ENCODE measurements at places on chromosomes 1 and 21. TPM values are rescaled to one million over a fixed set of nuclear protein-coding genes. Genes with fewer than 3 reads are reported as not detected.

The MTARC1 gene
- 0.72 TPM for polyA plus RNA-seq

DNA sequence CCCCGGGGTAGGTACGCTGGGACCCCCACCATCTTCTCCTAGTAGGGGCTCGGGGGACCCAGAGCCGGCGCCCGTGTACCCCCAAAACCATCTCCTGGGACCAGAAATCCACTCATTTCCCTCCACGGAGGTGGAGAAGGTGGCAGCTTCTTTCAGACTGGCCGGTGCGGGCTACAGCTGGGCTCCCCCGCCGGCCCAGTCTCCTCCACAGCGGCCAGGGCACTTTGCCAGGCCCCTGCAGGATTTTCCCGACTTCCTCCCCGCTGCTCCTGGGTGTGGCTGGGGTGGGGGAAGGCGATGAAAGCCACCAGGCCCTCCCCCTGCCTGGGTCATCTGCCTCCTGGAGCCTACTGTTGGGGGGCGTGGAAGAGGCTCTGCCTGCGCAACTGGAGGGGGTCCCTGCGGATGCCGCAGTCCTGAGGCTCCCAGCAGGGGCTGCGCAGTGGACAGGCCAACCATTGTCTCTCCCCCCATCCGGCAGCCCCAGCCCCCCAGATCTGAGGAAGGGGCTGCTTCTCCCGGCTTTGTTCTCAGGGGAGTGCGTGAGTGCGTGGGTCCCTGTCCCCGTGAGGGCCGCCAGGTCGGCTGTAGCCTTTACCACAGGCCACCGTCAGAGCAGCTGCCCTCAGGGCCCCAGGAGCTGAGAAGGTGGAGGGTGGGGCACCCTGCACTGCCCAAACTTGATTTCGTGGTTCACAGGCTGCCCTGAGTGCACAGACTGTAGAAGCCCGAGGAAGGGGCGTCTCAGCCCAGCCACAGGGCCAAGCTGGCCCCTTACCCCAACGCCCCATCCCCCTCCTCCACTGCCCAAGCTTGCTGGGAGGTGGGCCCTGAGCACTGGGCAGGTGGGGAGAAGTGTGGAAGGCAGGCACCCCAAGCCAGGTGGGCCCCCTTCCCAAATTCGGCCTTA is 1.3 kb downstream of the AGRN start:
- peak; percentile 72 for DNase-seq

DNA sequence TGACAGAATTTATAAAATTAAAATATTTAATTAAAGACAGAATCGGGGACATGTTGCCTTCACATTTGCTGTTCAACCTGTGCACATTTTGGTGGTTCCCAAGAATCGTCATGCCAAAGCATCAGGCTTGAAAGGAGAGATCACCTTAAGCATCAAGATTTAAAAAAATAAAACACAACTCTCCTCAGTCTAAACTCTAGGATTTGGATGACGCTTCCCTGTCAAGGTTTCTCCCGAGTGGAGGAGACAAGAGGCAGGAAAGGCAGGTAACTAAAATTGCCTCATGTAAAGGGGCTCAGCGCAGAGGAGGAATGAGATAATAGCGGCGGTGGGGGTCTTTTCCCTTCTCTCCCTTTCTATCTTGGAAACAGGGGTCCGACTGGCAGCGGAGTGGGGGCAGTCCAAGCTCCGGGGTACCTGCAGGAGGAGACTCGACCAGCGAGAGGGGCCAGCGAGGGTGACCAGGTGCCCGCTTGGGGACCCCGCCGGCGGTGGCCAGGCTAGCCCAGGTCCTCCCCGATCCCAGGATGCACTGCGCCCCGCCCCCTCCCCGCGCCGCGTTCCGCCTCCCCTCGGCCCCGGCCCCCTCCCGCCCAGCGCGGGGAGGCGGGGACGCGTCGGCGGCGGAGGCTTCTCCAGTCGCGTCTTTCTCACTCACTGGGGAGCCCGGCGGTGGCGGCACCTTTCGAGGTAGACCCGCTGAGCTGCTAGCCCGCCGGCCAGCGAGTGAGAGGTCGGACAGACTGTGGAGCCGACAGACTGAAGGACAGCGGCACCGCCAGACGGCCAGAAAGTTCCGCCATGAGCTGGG is at the start of gene FNBP1L:
Gene FNBP1L (plus strand): TSS at position 638 of the 811 bp plus-strand sequence. CDS start 164 bp downstream, at position 802.
- peak; percentile 52 for DNase-seq

DNA sequence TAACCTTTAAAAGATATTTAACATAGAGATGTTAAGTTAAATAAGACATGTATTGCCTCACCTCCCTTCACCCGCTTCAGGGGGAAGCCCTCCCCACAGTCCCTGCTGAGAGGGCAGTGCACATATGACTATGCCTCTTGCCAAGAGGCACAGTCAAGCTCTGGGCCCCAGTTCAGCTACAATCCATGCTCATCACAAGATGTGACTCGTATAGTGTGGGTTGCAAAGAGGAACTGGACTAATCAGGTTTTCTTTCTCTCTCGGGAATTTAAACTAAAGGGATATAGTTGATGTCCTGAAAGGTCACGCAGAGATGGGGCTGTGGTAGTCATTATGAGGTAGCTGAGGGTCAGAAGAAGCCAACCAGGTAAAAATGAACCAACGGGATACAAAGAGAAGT is 35.6 kb downstream of the LYST start:
- DNase-seq = peak; percentile 84

The KPRP gene
- not detected for polyA plus RNA-seq

The PLEKHN1 gene
- polyA plus RNA-seq = 2.3 TPM

The TMEM51 gene
- polyA plus RNA-seq = 11.6 TPM

DNA sequence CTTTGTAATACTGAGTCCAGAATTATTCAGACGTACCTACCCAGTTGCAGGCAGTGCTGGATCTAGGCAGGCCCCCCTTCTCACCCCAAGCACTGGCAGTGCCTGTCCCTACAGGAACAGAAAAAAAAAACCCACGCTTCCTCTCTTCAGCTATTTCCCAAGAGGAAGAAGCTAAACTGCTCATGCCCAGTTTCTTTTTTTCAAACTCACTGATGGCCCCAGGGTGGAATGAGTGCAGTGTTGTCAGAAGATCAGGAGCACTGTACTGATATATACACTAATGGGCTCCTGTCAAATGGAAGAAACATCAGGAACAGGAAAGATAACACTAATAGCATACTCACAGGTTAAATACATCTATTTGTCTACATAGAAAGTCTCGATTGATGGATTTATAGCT is 28.2 kb upstream of the DOCK7 start:
- DNase-seq = no peak

DNA sequence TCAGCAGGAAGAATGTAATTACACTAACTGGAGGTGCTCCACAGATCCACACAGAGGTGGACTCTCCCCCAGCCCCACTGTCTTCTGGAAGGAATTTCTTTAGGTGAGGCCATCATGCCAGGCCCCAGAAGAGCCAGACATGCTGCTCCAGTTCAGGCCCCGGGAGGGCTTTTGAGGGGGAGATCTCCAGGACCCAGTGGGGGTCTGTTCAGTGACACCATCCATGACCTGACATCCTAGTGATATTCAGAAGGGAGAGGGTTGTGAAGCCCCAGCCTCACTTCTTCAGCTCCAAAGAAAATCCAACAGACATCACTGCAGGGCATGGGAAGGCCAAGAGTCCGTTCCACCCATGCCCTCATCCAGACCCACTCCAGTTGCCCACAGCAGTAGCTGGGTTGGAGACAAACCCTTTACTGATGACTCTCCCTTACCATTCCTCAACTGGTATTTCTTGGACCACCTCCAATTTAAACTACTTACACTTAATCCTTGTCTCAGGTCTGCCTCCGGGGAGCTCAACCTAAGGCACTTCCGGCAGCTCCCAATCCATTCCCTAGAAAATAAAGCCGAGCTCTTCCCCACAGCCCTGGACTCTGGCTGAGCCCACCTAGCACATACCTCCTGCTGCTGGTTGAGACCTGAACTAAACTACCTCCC is 39.2 kb downstream of the CSMD2 start:
- no peak for DNase-seq

DNA sequence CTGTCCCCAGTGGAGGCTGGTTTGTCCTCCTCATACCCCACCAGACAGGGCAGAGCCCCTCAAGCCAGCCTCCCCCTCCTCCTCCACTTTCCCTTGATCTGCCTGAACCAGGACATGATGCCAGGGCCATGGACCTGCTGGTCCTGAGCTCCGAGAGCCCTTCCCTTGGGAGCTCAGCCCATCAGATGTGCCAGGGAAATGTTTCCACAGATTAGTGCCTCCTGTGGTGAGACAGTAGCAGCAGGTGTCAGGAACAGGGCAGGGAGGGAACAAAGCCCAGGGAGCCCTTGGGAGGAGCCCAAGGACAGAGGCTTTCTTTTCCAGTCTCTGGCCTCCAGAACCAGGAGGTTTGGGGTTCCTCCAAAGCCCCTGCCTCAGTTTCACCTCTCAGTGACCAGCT is 14.6 kb upstream of the SLC41A1 start:
- no peak for DNase-seq

The TLCD4 gene
- 0.16 TPM for polyA plus RNA-seq

GRCh38 chr1:53323316-53323715 is 4.6 kb downstream of the LRP8 start:
- no peak for DNase-seq

The DIO1 gene
- not detected for polyA plus RNA-seq

The SUSD4 gene
- polyA plus RNA-seq = 1.8 TPM

DNA sequence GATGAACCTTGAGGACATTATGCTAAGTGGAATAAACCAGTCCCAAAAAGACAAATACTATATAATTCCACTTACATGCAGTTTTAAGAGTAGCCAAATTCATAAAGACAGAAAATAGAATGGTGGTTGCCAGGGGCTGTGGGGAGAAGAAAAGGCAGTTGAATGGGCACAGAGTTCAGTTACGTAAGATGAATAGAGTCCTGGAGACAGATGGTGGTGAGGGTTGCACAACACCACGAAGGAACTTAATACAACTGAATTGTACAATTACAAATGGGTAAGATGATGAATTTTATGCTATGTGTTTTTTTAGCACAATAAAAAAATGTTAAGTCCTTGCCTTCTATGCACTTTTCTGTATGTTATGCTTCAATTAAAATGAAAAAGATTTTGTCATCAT is 66.6 kb downstream of the CD34 start:
- no peak for DNase-seq

GRCh38 chr1:181801617-181802016 is 259.9 kb downstream of the ZNF648 start:
- DNase-seq = no peak

DNA sequence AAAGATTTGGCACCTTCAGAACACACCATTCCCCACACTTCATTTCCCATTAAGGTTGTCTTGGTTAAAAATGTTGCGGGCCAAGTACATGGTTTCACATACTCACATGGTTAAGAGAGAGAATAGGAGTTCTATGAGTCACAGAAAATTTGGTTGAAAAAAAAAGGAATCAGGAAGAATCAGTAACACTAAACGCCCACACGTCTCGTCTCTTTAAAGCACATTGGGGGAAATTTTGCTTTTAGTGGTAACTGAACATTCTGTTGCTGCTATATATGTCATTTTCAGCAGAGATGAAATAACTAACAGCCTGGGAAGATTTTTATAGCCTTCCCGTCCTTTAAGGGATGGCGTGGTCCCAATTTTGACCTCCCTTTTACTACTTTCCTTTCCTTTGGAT is 132.9 kb upstream of the ERG start:
- DNase-seq = no peak

DNA sequence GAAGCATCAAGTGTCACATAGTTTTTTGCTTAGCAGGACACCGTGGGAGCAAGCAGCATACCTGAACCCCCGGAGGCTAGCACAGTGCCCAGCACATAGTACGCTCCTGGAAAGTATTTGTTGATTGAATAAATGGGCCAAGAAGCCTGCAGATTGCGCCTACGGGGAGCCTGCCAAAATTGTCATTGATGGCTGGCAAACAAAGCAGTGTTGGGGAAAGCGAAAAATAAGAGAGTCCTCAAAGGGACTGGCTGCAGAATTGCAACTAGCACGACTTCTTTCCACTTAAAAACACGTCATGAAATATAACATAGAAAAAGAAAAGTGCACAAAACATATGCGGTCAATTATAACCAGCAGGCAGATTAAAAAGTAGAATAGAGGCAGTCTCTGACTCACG is 125.2 kb upstream of the GALNT2 start:
- DNase-seq = no peak

DNA sequence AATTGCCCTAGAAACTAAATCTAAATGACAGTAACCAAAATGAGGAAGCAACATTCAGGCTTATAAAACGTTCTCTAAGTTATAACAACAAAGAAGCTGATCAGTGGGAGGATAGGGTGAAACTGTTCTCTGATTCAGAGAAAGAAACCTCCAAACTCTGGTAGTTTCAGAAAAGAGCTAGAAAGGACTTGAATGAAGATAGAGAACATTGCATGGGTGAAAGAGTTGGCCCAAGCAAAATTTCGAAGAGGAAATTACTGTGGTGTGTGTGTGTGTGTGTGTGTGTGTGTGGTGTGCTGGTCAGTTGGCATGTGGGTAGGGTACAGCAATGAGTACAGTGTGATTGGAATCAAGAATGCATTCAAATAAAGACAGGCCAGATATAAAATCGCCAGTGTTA is 16.5 kb upstream of the SPAG17 start:
- DNase-seq = no peak

GRCh38 chr1:176717066-176717750 is 254.2 kb downstream of the PAPPA2 start:
- DNase-seq = no peak

DNA sequence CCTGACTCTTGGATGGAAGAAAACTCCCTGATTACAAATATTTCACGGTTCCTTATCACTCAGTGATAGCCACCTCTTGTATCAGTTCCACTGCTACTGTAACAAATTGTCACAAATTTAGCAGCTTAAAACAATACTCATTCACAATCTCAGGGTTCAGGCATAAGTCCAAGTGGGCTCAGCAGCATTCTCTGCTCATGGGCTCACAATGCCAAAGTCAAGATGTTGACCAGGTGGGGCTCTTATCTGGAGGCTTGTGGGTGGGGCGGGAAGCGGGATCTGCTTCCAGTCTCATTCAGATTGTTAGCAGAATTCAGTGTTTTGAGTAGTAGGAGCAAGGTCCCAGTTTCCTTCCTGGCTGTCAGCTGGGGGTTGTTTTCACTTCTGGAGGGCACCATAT is 137.3 kb upstream of the FAM78B start:
- no peak for DNase-seq

The PSMD4 gene
- 314 TPM for polyA plus RNA-seq

DNA sequence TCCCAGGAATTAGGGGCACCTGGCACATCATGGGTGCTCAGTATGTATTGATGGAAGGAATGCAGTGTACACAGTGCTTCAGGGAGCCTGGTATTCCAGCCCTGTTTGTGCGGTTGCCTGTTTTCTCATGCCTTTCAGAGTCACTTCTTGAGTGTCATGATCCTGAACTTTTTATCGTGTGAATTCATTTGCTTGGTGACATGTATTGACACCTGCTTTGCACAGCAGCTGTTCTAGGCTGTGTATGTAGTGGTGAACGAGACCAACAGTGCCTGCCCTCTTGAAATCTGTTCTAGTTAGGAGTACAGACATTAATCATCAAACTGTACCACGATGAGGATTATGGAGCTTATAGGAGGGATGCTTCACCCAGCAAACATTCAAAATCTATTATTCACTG is 6.1 kb downstream of the HTR6 start:
- DNase-seq = no peak

Measured in IMR-90 (cell line).